ENCODE measurements at places on chromosomes 16 and 17. TPM values are rescaled to one million over a fixed set of nuclear protein-coding genes. Genes with fewer than 3 reads are reported as not detected.

Gene BIRC5
- total RNA-seq: 0.44 TPM

Gene C17orf107
- 10.7 TPM for total RNA-seq

Gene UBE2O
- total RNA-seq: 29.1 TPM

Gene SMIM22
- not detected for total RNA-seq

Gene SKAP1
- 136 TPM for total RNA-seq

Gene EME1
- 0.55 TPM for total RNA-seq

All from T-helper 17 cell (primary cell).